ENCODE measurements at places on chromosomes 5 and 9. TPM values are rescaled to one million over a fixed set of nuclear protein-coding genes. Genes with fewer than 3 reads are reported as not detected.
A peak's percentile ranks its signal among the peaks of the same experiment; 100 is the strongest.

CCDC183 gene
- 0.71 TPM for total RNA-seq

OTULINL gene
- 16.7 TPM for total RNA-seq

DNA sequence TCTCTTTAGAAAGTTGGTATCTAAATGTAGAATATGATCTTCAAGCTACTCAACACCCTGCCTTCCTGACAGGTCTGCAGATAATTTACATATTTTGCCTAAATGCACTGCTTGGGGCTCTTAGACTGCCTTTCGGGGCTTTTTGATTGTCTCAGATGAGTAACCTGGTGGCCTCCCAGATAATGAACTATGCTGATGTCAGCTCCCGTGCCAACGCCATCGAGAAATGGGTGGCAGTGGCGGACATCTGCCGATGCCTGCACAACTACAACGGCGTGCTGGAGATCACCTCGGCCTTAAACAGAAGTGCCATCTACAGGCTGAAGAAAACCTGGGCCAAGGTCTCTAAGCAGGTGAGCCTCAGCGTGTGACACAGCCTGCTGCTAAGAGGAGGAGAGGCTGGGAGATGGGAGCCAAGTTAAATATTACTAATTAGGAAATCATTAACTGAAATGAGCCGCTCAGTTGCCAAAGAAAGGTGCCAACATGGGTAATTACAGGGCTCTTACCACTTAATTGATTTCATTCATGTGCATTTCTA, 20.8 kb upstream of the CKMT2 start:
- DNase-seq = no peak

TAF11L9 gene
- not detected for total RNA-seq

DNA sequence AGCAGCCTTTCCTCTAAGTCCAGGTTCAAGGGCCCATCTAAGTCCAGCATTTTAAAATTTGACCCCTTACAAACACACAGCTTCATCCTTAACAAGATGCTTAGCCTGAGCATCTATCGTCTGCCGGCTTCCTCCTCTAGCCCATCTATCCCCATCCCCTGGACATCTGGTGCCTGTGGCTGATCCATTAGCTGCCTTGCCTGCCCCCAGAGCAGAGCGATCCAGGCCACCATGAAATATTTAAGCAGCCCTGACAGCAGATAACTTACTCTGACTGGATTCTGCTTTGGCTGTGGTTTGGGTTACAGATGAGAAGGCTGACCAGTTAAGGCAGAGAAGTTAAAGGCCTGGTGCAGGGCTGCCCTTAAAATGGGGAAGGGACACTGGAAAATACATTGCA, 30.9 kb upstream of the CPEB4 start:
- DNase-seq = no peak

DNA sequence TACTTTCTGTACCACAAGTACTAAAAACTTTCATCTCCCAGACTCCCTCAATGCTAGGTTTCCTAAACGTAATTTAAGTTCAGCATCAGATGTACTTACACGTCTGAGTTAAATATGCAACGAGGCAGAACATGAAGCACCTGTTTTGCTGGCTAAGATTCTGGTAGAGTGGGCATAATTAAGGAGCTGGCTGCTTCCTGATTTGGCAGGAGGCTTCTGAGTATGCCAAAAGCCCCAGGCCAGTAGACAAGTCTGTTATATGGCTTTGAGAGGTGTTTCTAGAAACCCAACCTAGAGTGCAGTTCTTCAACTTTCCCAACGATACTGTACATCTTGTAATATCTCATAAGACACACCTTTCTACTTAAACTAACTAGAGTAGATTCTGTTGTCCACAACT, 13.6 kb downstream of the TICAM2 start:
- no peak for DNase-seq

DNA sequence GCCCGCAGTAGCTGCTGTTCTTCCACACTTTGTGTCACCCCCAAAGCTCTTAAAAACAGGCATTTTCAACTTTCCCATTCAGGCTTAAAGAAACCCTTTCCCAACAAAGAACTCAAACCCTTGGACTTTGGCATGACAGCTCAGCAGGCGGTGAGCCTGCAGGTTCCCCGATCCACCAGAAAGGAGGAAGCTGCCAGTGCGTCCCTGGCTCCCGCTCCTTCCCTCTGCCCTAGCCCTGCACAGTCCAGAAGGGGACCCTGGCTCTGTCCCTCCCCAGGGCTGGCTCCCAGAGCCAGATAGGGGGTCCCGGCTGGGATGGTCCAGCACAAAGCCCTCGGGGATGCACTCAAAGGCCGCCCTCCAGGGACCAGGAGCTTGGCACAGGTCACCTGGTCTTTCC, 9.6 kb downstream of the SLC9A3 start:
- DNase-seq = no peak

GRCh38 chr5:138606378-138607064, 31.3 kb upstream of the HSPA9 start:
- peak; percentile 49 for DNase-seq

GRCh38 chr9:135134268-135135022, 47.0 kb downstream of the OLFM1 start:
- no peak for DNase-seq

GRCh38 chr5:6745706-6746222, 32.5 kb downstream of the TENT4A start:
- no peak for DNase-seq

- no peak for DNase-seq
These were observed 141.3 kb downstream of the MAN2A1 start for GRCh38 chr5:109830955-109831502.

GRCh38 chr5:1511048-1511447, 12.7 kb downstream of the LPCAT1 start:
- DNase-seq = no peak

PTAR1 gene
- total RNA-seq = 51.6 TPM

- no peak for DNase-seq
These were observed 106.5 kb upstream of the HAPLN1 start for GRCh38 chr5:83827111-83827557.

- DNase-seq = no peak
These were observed 1.1 kb downstream of the ARL15 start for GRCh38 chr5:54309276-54309675.

- DNase-seq = no peak
These were observed 76.9 kb downstream of the TSSK1B start for GRCh38 chr5:113357696-113358476.

GRCh38 chr9:119117409-119117808, 251.8 kb downstream of the BRINP1 start:
- DNase-seq = no peak

OR1J2 gene
- total RNA-seq = not detected

- no peak for DNase-seq
These were observed 801.9 kb upstream of the ACO1 start for GRCh38 chr9:31582561-31582960.

DNA sequence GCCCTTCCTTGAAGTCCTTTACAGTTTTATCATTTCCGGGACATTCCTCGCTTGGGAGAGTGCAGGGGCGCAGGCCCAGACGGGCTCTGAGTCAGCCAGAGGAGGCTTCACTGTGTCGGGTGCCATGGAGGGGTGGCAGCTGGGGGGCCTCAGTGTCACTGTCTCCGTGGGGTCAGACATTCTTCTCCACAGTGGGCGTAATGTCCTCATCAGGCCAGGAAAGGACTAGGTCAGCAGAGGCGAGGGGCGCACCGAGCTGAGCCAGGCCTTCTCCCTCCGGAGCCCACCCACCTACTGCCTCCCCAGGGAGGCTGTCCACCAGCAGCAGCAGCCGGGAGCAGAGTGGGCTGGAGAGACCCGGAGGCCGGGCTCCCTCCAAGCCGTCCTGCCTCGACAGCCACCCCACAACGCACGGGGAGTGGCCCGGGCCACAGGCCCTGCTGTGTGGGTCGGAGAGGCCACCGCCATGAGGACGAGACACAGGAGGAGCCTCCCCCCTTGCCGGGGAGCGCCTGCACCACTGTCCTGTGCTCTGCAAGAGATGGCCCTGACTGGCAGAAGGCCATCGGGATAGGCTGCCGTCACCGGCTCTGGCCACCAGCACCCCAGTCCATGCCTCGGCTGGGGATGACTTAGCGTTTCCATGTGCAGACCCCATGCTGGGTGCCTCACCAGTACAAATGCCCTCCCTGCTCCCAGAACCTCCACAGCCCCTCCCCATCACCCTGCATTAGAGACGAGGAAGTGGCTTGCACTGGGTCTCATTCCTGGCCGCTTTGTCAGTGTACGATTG, 26.5 kb downstream of the SARDH start:
- no peak for DNase-seq

BHMT gene
- 1.9 TPM for total RNA-seq

FOXD4L5 gene
- total RNA-seq = not detected

DNA sequence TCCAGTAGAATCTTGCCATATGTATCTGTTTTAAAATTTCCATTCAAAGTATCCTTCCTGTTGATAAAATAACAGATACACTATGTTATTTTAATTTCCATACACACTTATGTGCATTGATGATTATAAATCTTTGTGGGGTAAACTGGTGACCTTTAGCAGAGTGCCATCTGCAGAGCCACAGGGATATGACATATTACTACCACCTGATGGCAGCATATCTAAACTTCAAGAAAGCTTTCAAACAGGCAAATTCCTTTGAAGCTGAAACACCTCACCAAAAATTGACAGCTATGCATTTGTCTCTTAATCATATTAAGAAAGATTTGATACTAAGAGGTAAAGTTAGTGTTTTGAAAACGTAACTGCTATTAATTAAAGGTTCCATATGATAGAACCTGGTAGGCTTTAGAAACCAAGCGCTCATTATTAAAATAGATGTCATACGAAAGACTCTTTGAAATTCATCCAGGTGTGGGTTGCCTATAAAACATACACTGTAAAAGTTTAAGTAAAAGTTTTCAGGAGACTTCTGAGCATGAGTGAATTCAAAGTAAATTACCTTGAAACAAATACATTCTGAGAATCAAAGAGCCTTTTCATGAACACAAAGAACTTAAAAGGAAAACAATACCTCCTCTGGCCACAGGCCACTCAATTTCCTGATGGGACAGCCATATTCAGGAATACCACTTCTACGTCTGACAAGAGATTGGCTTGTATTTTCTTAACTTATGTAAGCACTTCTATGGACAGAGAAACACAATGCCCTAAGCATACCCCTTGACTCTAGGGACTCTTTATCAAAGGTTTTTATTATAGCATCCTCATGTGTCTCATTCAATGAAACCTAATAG, 93.3 kb downstream of the KIAA0825 start:
- no peak for DNase-seq

DNA sequence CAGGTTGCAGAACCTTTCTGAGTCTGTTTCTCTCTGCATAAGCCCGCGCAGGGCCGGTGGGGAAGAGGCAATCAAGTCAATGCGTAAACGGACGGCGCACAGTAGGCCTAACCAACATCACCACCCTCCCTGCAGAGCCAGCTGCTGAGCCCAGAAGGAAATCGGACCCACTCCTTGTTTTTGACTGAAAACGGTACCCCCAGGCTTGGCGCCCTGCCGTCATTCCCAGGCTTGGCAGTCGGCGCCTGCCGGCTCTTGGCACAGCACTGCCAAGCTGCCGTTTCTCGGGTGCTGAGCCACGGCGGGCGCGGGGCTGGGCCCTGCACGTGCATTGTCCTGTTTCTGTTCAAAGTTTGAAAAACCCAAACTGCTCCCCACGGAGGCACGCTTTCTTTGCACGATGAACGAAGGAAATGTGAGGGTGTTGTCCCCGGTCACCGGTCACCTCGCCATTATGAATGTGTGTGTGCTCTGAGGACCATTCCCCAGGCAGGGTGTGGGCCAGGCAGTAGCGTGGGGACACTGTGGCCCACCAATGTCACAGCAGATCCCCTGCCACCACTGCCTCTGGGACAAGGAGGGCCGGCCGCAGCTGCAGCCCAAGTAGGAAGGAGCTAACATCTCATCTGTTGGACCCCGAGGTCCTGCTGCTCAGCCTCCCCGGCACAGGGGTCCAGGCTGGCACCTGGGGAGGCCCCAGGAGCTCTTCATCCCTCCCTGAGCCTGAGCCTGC, 20.1 kb downstream of the FIBCD1 start:
- DNase-seq = no peak

DNA sequence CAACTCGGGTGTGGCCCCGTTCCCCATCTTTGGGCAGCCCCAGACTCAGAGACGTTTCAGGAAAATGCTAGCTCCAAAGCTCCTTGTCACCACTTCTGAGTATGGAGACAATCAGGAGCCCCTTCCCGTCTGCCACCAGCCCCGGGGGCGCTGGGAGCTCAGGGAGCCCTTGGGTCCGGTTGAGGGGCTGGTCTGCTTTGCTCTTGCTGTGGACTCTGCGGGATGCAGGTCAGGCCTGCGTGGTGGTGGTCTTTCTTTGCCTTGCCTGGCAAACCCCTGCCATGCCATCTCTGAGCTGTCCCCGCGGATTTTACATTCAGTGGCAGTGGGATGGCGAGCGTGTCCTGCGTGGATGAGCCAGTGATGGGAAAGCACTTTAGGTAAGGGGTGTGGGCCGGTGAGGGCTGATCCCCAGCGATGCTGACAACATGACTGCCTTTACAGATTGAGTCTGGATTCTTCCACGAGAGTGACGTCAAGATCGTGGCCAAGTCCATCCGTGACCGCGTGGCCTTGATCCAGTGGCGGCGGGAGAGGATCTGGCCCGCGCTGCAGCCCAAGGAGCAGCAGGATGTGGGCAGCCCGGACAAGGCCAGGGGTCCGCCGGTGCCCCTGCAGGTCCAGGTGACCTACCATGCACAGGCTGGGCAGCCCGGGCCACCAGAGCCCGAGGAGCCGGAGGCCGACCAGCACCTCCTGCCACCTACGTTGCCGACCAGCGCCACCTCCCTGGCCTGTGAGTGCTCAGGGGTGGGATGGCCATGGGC, 63.3 kb downstream of the WNK2 start:
- DNase-seq = no peak

CNTNAP3 gene
- total RNA-seq = 7.9 TPM

DNA sequence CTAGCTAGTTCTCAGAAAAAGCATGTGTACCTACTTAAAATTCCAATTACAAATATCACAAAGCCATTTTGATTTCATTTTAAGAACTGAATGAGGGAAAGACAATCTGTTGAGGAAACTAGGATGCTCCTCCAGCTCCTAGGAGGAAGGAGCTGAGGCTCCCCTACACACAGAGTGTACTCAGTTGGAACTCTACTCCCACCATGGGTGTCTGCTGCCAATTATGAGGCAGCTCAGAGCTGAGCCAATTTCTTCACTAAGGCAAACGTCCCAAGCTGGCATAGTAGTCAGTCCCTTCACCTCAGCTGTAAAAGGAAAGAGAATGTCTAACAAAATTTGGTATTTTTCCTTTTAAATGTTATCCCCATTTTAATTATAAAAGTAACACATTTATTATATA, 300.0 kb upstream of the TRPC7 start:
- DNase-seq = no peak

- DNase-seq = no peak
These were observed 113.4 kb downstream of the PAPPA start for GRCh38 chr9:116267021-116267420.

- no peak for DNase-seq
These were observed 103.7 kb upstream of the TLX3 start for GRCh38 chr5:171205375-171205774.

AHRR gene
- 4.5 TPM for total RNA-seq

DOK3 gene
- 22.6 TPM for total RNA-seq

- no peak for DNase-seq
These were observed 454.0 kb downstream of the DIRAS2 start for GRCh38 chr9:90188656-90189055.

GRCh38 chr5:115809946-115810345, 6.5 kb downstream of the CDO1 start:
- DNase-seq = no peak

PLAC8L1 gene
- total RNA-seq = 1.5 TPM
